ENCODE measurements at places on chromosomes 1 and 21.

- no peak for DNase-seq
These were observed 37.8 kb downstream of the SETD4 start for GRCh38 chr21:36022427-36023091.

DNA sequence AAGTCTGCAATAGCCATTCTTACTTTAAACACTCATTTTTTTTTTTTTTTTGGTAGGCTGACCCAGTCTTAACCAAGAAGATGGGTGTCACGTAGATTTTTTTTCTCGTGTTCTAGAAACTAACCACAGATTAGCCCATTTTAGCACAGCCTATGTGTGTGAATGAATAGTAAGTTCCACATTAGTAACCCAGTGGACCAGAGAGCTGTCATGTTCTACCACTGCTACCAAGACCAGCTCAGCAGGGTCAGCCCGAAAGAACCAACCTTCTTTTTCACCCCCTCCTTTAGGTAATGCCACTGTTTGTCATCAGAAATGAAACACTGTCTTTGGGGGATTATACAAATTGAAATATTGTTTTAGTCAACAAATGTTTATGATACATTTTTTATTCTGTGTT is 221.1 kb upstream of the PLXNA2 start:
- DNase-seq, result no peak

GRCh38 chr21:44653656-44654575 is 543 bp downstream of the KRTAP12-4 start:
- no peak for DNase-seq

DNA sequence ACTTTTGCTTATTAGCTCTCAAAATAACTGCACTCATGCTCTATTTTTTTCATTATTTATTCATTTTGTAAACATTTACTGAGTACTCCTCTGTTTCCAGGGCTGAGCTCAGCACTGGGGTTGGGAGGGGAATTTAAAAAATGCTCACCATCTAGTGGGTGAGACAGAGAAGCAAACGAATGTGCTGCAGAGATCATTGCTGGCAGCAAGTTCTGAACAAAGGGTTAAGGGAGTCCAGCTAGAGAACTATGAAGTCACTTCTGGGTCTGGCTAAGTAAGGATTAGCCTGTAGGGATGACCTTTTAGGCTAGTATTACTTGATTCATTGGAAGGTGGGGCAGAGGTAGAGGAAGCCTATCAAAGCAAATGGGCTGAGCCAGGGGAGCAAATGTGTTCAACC is 99.1 kb upstream of the ZNF644 start:
- no peak for DNase-seq

GRCh38 chr1:28370239-28371009 is 884 bp downstream of the PHACTR4 start:
- no peak for DNase-seq

GRCh38 chr1:169488157-169488556 is 2.4 kb upstream of the SLC19A2 start:
- DNase-seq, result no peak

DNA sequence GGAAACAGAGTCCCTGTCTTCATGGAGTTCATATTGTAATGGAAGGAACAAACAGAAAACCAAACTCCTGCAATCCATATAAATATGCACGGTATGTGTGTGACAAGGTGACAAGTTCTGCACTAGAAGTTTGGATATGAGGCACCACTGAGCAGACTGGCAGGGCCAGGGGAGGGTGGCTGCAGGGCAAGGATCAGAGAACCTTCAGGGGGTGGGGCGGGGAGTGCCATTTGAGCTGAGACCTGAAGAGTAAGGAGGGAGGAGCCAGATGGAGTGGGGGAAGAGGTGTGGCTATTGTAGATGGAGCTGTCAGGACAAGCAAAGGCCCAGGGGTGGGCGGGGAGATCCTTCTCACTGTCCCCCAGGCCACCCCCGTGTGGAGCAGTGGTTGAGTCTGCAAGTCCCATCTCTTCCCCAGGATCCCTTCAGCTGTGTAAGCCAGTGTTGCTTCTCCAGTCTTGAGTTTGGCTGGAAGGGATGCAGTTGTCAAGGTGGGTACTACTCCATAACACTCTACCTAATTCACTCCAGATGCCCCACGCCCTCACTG is 76.4 kb downstream of the ATP5PO start:
- DNase-seq, result no peak

DNA sequence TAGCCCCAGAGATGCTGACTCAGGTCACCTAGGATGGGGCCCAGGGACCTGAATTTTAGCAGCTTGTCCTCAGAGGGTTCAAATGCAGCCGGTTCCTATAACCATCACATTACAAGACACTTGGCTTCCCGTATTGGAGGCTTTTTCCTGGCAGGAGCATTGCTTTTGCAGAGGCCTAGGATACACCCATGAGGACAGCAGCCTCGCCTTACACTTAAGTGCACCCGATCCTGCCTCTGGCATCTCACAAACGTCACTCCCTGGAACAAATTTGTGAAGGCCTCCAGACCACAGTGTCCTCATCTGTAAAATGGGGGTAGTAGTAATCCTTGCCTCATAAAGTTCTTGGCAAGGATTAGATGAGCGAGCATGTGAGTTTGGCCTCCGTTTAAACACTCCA is 130.0 kb downstream of the KAZN start:
- no peak for DNase-seq

DNA sequence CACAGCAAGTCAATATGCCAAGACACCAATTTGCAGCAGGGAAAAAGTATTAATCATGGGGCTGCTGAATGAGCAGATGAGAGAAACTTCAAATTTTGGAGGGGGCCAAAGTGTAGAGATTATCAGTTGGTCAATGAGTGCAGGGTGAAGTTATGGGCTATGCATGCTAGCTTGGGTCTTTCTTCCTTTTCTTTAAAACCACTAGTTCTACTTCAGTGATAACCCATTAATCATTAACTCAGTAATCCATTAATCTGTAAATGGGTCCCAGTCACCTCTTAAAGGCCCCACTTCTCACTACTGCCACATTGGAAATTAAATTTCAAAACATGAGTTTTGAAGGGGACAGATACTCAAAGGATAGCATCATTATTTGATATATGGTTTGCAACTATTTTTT is 688.6 kb upstream of the ADGRL4 start:
- DNase-seq, result no peak

DNA sequence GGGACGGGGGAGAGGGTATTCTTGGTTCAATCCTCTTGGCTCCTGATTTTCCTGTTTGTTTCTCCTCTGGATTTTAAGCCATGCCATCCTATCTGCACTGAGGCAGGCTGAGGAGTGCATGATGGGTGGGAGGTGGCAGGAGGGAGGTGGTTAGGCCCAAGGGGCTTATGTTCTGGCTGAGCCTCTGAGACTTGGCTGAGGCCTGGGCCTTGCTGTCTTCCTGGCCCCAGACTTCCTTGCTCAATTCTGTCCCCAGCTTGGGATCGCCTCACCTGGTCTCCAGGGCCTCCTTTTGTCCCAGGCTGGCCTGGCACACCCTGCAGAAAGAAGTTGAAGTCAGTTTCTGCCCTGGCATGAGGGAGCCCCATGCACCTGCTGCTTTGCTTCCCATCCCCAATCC is 11.2 kb downstream of the COL9A2 start:
- no peak for DNase-seq

Measured in right kidney (tissue), 9 donors.